ENCODE measurements at places on chromosomes 5 and 9. TPM values are rescaled to one million over a fixed set of nuclear protein-coding genes. Genes with fewer than 3 reads are reported as not detected.

The ACTBL2 gene
- not detected for total RNA-seq

The SLC36A3 gene
- not detected for total RNA-seq

The PPP3R2 gene
- total RNA-seq: not detected

The ZNF622 gene
- 67.2 TPM for total RNA-seq

The UIMC1 gene
- 40.9 TPM for total RNA-seq

The MELK gene
- total RNA-seq: 8.3 TPM

The HAUS6 gene
- 16.2 TPM for total RNA-seq

The SPRY4 gene
- 5.4 TPM for total RNA-seq

The PTGS1 gene
- total RNA-seq: 3.2 TPM

The RECK gene
- 31.5 TPM for total RNA-seq

The KIF4B gene
- total RNA-seq: not detected

The SEMA5A gene
- total RNA-seq: 42.3 TPM

The LCN15 gene
- total RNA-seq: not detected

The NELFB gene
- total RNA-seq: 47.4 TPM

The LAMC3 gene
- not detected for total RNA-seq

The LHX6 gene
- total RNA-seq: not detected

The GABBR2 gene
- total RNA-seq: 0.88 TPM

The BBLN gene
- 33.3 TPM for total RNA-seq

The TSSK1B gene
- 0.72 TPM for total RNA-seq

The GPX3 gene
- total RNA-seq: 8.8 TPM

The RAPGEF6 gene
- total RNA-seq: 18.6 TPM

The CTNNA1 gene
- 448 TPM for total RNA-seq

The HTR4 gene
- not detected for total RNA-seq

The RLN2 gene
- not detected for total RNA-seq

The GMCL2 gene
- total RNA-seq: not detected

The ORM2 gene
- not detected for total RNA-seq

The S1PR3 gene
- 3.3 TPM for total RNA-seq

The CCL21 gene
- total RNA-seq: not detected

The MAMDC2 gene
- total RNA-seq: 1.5 TPM

The PCDHB5 gene
- total RNA-seq: 2.9 TPM

The EIF4E1B gene
- total RNA-seq: not detected

The INSL4 gene
- not detected for total RNA-seq

The PCDHGA2 gene
- 2.7 TPM for total RNA-seq

The PCDHGA9 gene
- total RNA-seq: 6.2 TPM

The RAB3C gene
- not detected for total RNA-seq

The CTSV gene
- 0.36 TPM for total RNA-seq

The SH3RF2 gene
- 4.0 TPM for total RNA-seq

The EMB gene
- 14.5 TPM for total RNA-seq

The CSF1R gene
- total RNA-seq: 0.88 TPM

The RNF183 gene
- total RNA-seq: not detected

The ELAVL2 gene
- 0.36 TPM for total RNA-seq

The ERBIN gene
- 189 TPM for total RNA-seq

The SELENOP gene
- 171 TPM for total RNA-seq

The PCDHA3 gene
- 0.59 TPM for total RNA-seq

The STPG3 gene
- 0.36 TPM for total RNA-seq

The FOXI1 gene
- not detected for total RNA-seq

All from osteoblast (primary cell).